Inflammatory macrophage treated with lipopolysaccharide for 4 hours (primary cell): ENCODE measurements at places on chromosomes 4 and X.
A peak's percentile ranks its signal among the peaks of the same experiment; 100 is the strongest.

GRCh38 chr4:73728091-73728741 lies 12.2 kb upstream of the CXCL8 start:
- no peak for DNase-seq

DNA sequence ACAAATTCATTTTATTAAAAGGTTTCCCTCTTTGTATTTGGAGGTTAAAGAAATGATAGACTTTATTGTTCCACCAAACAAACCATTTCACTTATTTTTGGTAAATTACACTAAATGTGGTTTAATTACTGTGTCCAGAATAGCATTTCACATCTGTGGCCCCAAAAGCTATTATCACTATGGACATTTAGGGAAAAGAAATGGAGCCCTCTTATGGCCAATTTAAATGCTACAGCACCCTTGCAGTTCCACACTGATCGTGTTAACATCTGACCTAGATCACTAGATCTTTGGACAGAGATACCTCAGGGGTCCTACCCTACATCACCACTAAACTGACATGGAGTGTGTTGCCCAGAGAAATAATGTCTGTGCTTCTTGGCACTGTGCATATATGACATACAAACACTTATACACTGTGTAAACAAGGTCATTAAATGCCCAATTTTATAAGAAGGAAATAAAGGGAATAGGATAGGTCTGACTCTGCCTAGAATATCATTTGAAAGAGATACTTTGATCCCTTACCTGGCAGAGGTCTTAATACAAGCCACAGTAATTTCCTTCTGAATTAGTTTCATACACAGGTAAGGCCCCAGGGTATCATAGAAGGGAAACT lies 163.9 kb downstream of the KDR start:
- DNase-seq, result peak; percentile 16

- DNase-seq, result peak; percentile 53
Observed at GRCh38 chr4:78297116-78297800, 240.1 kb downstream of the FRAS1 start.

- DNase-seq, result no peak
Observed at GRCh38 chr4:151422854-151423253, 13.9 kb downstream of the FHIP1A start.

DNA sequence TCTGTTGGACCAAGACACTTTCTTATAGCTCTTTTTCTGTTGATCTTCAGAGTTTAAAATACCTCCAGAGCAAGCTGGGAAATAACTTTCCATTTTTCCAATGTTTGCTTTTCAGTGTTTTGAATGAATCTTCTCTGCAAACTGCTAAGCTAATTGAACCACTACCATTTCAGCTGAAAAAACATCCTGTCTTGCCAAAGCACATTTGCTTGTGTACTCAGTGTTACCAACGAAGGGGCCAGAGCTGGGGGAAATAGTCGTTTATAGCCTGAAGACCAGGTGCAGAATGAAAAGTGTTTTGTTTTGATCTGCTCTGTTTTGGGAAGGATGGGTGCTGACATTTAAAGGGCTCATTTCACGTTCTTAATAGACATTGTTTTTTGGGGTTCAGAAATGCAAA lies 88.4 kb upstream of the CLNK start:
- no peak for DNase-seq

DNA sequence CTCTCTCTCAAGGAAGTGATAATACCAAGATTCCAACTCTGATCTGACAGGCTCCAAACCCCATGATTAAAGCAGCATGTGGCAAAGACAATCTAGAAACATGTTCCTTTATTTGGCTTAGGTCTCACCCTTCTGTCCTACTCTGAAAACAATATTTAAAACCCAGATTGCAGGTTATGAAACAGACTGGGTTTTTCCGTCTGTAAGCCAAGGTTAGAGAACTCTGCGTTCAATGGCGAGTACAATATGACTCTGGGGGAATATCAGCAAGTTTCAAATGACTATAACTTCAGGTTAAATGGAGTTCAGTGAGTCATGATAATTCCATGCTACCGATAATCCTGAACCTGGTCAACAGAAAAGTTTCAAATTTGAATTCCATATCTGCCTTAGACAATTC lies 50.8 kb downstream of the ANAPC10 start:
- no peak for DNase-seq

- DNase-seq, result no peak
Observed at GRCh38 chrX:121456315-121456714, 408.9 kb downstream of the GLUD2 start.

DNA sequence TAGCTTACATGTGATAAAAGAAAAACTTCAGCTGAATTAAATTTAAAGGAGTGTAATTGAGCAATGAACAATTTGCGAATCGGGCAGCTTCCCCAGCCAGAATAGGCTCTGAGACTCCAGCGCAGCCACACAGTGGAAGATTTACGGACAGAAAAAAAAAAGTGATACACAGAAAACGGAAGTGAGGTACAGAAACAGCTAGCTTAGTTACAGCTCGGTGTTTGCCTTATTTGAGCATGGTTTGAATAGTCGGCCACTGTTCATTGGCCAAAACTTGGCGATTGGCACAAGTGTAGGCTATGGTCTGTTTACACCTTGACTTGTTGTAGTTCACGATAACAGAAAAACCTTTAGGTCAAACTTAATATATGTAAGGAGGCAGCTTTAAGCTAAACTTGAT lies 16.7 kb upstream of the SUPT20HL1 start:
- no peak for DNase-seq

- no peak for DNase-seq
Observed at GRCh38 chr4:95095348-95095974, 337.7 kb downstream of the BMPR1B start.

DNA sequence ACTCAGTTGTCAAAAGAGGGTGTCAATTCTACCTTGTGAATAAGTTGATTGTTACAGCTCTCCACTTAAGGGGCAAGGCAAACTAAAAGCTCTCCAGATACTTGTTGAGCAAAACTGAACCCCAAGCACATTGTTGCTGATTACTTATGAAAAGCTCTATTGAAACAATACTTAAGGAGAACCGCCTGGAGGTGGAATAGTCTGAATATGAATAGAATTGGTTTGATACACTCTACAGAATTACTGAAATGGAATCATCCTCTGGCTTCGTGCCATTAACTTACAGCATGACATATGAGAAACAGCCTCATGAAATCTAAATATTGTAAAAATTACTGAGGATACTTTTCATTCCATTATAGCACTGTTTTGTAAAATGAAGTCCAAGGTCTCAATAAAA lies 127.0 kb upstream of the SH3RF1 start:
- DNase-seq, result no peak

- DNase-seq, result peak; percentile 15
Observed at GRCh38 chrX:41734530-41734929, 10.5 kb downstream of the GPR82 start.

DNA sequence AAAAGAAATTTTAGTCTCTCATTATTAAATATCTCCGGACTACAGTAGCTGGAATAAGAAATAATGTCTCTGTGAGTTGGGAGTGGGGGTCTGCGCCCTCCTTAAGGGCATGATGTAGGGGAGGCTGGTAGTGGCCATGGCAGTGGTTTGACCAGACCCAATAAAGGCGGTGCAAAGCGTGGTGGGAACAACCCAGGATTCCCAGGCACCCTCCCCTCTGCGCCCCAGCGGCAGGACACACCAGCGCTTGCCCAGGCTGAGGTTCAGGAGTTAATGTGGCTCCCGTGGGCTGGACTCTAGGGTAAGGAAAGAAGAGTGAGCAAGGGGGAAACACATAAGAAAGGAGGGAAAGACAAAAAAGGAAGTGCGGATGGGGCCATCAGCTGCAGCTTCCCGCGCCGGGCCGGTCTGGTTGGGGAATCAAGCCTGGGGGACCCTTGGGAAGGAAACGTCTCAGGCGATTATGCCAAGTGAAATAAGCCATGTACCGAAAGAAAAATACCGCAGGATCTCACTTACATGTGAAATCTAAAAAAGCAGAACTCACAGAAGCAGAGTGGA lies 157.5 kb upstream of the SMIM31 start:
- no peak for DNase-seq

DNA sequence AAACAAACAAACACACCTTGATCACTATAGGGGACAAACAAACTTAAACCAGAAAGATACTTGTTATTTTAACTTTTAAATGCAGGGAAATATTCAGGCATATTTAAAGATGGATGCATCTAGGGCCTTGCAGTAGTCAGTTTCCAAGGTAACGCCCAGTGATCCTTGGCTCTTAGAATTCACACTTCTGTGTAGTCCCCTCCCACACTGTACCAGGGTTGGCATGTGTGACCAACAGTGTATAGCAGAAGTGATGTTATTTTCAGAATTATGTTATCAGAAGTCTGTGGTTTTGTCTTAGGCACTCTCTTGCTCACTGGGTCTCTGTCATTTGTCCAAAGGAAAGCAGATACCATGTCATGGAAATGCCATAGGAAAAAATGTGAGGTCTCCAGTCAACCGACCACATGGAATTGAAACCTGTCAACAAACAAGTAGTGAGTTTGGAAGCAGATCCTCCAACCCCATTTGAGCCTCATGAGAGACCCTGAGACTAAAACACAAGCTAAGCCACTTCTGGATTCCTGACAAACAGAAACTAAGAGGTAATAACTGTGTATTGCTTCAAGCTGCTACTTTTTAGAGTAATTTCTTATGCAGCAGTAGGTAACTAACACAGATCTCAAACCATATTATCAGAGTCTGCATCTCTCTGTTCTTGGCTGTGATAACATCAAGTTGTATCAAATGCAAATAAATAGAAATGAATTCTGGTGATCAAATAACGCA lies 670.3 kb downstream of the KCTD8 start:
- DNase-seq, result no peak

GRCh38 chr4:141348573-141348972 lies 127.9 kb downstream of the ZNF330 start:
- DNase-seq, result peak; percentile 83

DNA sequence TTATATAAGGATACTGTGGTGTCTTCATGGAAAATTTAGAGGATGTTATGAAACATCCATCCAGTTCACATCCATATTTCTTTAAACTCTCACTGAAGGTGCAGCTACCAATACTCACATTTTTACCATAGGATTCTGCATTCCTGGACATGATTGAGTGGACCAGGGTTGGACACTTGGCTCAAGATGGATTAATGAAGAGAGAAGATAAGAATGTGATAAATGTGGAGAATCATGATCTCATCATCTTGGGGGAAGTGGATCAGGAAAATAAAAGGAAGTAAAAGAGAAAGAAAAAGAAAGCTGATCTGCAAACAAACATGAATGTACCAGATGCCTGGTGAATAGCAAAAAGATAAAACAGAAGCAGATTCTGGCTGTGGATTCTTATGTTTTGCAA lies 175.4 kb downstream of the NPFFR2 start:
- DNase-seq, result peak; percentile 2

- no peak for DNase-seq
Observed at GRCh38 chr4:66052426-66052825, 382.1 kb upstream of the EPHA5 start.

- DNase-seq, result no peak
Observed at GRCh38 chrX:9845578-9845952, 59.3 kb downstream of the SHROOM2 start.

DNA sequence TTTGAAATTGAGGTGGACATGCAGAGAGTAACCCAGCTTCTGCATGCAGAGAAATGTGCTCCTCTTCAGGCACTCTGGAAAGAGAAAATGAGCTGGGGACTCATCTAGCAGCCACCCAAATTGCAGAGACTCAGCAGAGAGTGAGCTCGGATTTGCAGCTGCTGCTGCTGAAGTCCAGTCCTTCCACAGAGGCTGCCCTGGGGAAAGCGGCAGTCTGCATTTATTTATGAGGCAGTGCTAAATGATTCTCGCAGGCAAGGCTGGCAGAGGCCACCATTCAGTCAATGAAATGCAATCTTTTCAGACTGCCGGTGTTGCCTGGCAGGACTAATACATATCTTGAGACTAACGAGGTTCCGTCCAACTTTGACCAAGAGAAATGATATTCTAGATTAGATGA lies 404.8 kb downstream of the NLGN4X start:
- DNase-seq, result no peak

DNA sequence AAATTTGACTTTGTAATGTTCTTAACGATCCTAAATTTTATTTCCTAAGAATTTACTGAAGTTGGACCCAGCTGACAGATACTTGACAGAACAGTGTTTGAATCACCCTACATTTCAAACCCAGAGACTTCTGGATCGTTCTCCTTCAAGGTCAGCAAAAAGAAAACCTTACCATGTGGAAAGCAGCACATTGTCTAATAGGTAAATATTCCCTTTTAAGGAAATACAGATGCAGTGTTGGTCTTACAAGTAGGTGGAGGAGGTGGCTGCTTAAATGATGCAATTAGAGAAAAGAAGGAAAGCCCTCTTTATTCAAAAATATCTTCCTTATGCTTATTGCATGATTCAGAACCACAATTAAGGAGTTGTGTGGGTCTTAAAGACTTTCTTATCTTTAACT lies 73.5 kb downstream of the RS1 start:
- DNase-seq, result no peak

- DNase-seq, result peak; percentile 61
Observed at GRCh38 chr4:186192066-186192612, 772 bp downstream of the CYP4V2 start.

- no peak for DNase-seq
Observed at GRCh38 chr4:175656649-175657048, 155.4 kb downstream of the GPM6A start.

DNA sequence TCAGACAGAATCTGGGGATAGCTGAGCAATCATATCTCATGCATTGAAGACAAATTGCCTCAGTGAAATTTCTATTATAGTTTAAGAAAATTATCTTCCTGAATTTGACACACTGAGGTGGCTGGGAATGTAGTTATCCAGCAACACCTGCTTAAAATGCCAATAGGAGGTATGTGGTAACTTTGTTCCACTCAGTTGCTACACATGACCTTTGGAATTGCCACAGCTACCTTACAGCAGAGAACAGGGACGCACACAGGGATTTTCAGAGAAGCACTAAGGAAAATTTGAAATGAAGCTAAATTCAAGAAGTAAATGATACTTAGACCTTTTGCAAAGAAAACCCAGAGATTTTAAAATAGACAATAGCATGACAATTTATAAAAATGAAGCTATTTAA lies 264.6 kb downstream of the IL1RAPL1 start:
- no peak for DNase-seq

DNA sequence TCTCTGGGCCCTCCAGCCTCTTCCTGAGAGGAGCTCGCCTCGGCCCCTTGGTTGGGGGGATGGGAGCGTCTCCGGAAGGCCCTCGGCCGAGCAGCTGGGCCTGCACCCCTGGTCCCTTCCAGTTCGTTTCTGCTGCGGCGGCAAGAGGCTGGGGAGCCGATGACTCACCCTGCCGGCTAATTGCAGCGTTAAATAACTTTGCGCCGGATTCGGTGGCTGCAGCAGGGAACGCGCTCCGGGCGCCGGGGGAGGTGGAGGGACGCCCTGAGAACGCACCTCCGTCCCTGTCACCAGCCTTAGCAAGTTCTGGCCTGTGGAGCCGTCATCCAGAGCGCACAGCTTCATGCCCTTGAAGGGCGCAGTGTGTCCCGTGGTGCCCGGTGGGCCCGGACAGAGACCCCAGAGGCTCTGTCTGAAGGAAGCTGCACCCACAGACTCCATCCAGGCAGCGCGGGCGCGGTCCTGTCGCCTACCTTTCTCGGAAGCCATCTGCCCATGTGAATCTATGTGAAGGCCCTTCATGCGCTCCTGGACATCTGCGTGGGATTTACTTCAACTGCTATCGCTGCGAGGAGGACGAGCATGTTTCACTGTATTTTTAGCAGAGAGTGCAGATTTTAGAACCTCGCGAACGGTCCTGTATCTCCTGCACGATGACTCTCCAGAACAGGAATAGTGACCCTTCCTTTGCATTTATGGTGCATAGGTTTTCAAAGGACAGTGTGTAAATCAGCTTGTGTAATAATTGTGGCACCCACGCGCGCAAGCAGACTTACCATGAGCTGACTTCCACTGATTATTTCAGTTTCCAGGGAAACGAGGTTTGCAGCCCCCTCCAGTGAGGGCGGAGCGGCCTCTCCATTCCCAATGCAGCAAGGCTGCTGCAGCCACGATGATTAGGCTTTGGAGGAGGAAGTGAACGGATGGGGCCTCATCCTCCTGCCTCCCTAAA lies 1.7 kb upstream of the TMEM271 start:
- no peak for DNase-seq
